ENCODE measurements at places on chromosomes 16 and 17. TPM values are rescaled to one million over a fixed set of nuclear protein-coding genes. Genes with fewer than 3 reads are reported as not detected.

The GNG13 gene
- 0.31 TPM for total RNA-seq

The TVP23A gene
- total RNA-seq: 0.14 TPM

The DDX19B gene
- total RNA-seq: 34.7 TPM

The CFAP97D1 gene
- total RNA-seq: not detected

The SDR42E2 gene
- total RNA-seq: not detected

The EFNB3 gene
- 0.31 TPM for total RNA-seq

The CLEC18B gene
- 2.0 TPM for total RNA-seq

The EPX gene
- not detected for total RNA-seq

The CD300H gene
- not detected for total RNA-seq

The IRX5 gene
- not detected for total RNA-seq

Measured in mucosa of descending colon (tissue), 3 donors.